ENCODE measurements at places on chromosomes 5 and 9. TPM values are rescaled to one million over a fixed set of nuclear protein-coding genes. Genes with fewer than 3 reads are reported as not detected.

DNA sequence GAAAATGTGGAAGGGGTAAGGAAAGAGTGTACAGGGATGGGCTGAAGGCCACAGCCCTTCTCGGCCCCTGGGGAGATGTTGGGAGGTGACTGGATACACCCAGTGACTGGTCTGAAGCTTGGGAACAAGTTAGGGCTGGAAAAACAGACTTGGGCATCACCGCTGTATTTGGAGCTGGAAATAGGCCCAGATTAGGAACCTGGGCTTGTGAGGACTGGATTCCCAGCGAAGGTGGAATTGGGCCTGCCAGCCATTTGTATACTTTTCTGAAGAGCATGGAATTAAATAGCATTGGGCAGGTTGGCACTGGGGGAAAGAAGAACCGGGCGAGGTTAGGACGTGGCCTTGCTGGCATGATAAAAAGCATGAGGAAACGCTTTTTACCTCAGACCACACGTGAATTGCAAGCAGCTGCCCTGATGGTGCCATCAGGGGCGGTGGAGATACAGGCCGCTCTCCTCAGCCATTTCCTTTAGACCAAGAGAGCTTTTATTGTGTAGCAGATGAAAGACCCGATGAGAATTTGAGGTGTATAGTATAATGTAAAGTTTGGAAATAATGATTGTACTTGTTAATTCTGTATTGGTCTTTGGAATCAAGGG is 37.8 kb downstream of the OTULIN start:
- DNase-seq: no peak

KIAA0825 gene
- 0.46 TPM for polyA plus RNA-seq

DNA sequence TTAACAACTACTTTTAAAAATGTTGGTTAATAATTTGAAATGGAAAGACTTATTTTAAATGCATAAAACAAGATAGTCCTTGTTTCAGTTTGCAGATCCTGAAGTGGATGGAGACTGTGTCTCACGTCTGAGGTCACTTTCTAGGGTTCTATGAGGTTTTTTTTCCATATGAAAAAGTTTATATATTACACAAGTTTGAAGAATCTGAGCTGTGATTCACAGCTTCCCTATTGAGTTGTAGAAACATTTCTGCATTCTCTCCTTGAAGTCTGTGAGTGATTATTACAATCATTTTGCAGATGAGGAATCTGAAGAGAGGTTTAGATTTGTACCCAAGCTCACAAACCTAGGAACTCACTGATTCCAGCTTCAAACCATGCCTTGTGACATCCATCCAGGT is 442.5 kb upstream of the KLF4 start:
- no peak for DNase-seq

TMC1 gene
- not detected for polyA plus RNA-seq

- DNase-seq: no peak
Observed at GRCh38 chr5:157076558-157076957, 17.6 kb upstream of the HAVCR1 start.

GPR21 gene
- polyA plus RNA-seq: not detected

LCN2 gene
- polyA plus RNA-seq: 79.8 TPM

DNA sequence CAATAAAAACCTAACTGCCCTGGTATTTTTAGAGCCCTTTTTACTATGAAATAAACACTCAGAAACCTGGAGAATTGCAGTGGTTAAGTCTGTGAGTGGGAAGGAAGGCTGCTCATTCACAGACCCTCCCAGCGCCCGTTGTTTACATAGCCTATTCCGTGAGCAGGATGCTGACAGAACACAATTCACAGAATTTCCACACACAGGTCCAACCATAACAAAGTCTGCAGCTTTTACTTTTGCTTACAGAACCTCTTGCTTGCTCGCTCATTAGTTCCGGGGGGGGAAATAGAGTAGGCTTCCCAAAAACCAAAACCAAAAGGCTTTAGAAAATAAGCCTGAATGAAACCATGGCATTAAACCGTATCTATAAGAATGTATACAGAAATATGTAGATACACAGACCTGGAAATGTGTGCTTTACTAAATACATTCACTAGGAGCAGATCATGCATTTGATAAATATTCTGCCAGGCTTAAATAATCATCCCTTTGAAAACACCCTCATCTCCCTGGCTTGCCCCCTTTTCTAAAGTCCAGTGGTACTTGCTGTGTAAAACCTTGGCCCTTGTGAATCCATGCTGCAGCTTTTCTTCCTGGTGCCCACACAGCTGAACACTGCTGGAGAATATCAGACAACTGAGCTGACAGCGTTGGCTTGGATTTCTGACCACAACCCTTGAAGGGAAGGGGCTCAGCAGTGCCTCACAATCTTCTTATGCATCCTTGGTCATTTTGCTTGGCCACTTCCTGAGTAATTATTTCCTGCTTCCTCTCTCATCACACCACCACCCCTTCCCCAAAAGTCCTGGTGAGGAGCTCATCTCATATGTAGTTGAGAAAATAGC is 128.0 kb downstream of the FANCC start:
- DNase-seq: peak; percentile 71

DNA sequence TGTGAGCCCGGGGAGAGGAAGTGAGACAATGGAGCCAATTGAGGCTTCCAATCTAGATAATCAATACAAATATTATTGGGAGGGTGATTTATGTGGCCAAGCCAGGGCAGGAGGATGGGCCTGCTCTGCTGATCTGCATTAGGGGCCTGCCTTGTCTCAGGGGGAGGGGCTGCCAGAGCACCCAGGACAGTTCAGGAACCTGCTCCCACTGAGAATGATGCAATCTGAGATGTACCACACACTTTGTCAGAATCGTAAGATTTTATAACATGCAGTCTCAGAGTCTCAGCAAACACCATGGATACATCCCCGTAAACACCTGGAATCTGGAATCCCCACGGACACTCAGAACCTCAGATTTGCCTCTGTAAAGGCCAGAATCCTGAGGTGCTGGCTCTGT is 19.3 kb downstream of the FGF18 start:
- no peak for DNase-seq

DNA sequence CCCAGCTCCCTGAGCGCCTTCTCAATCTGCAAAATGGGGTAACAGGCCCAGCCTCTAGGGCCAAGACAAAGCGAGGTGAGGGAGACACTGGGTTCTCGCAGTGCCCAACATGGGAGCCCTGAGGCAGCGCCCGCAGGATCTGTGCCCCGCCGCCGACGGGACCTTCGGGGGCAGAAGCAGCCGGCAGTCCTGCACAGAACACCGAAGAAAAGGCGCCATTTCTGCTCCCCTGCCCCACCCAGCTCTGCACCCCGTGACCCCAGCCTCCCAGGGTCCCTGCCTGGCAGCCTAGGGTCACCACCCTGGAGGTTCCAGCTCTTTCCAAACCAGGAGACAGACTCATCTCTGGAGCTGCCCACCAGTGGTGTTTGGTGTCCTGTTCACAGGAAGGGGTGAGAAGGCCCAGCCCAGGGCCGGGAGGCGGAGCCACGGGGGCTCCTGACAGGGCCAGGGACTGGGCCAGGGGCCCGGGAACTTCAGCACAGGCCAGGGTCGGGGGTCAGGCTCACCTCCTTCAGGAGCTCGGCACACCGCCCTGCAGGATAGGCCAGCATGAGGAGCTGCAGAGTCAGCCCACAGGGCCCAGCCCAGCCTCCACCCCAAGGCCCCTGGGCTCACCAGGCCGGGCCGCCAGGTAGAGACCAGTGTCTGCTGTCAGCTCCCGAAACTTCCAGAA is 3.3 kb downstream of the LCN8 start:
- DNase-seq: no peak

- peak; percentile 70 for DNase-seq
Observed at GRCh38 chr5:147857302-147858129, 21.0 kb upstream of the SCGB3A2 start.

GRCh38 chr5:43773478-43773844 is 170.5 kb downstream of the NNT start:
- DNase-seq: no peak

SOHLH1 gene
- polyA plus RNA-seq: not detected

DNA sequence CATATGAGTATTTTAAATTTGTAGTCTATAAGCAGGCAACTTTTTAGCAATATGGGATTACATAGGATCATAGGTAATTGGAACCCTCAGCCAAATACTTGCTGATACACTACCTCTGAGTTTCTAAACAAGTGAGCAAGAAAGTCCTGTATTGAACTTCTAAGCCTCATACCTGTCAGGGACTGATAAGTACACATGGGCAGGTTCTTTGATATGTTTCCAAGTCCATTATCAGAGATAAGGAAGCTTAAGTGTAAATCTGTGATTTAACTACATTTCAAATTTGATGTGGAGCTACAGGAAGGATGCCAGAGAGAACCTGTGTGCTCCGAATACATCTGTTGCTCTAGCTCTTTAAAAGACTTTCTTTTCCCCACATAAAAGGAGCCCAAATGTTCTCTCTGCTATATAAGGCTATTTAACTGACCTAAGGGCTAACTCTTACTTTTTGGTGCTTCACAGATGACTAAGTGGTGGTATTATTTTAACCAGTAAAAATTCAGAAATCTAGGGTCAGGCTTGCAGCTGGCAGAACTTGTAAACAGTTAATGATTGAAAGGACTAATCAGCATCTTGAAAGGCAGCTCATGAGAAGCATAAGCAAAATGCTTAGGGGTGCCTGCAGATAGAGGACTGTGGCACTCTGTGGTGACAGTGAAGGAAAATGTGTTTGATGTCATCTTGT is 228.6 kb downstream of the NR3C1 start:
- no peak for DNase-seq

DNA sequence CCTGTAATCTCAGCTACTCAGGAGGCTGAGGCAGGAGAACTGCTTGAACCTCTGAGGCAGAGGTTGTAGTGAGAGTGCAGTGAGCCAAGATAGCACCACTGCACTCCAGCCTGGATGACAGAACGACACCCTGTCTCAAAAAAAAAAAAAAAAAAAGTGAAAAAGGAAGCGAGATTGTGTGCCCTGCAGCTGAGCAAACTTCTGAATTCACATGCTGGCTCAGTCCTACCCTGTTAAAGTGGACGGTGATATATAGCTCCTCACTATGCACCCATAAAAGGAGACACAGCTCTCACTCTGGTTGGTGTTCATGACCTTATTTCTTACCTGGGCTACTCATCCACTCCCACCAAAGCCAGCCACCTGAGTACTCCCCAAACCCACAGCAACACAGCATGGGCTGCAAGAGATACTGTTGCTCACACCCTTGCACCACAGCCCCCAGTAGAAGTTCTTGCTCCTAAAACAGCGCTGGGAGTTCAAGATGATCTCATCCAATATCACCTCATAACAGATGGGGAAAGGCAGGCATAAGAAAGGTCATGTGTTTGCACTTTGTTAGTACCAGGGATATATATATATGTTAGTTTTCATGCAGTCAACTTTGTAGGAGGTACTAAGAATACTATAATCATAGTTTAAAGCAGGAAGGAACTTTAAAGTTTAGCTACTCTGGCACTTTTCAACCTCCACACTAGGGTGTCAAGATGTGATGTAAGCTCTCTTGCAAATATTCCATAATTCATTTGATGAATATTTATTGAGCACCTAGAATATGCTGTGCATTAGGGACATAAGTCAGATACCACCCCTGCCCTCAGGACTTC is 4.0 kb downstream of the TTLL11 start:
- DNase-seq: no peak

DNA sequence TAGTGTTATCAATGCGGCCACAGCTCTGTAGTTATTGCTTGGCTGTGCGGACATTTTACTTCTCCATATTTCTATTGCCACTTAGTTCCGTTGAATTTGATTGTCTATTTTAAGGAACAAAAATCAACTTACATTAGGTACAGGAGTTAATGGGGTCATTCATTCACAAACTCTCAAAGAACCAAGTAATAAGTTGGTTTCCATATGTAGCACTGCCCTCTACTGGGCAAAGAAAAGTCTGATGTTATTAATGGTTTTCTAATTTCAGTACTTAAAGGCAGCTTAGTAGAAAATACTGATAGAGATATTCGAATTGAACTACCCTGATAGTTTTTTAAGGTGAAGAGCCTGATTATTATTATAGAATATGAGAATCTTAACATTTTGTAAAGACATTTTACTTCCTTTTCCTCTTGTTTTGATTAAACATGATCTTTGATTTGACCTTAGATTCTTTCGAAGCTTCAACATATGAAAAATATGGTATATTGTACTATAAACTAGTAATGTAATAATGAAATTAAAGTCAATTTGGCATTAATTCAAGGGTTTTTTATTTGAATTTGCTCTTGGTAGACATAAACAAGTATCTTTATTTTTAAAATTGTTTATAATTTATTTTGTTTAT is 119.5 kb upstream of the CTNND2 start:
- DNase-seq: no peak

GRCh38 chr9:4943346-4943745 is 41.7 kb upstream of the JAK2 start:
- DNase-seq: no peak

ADGRD2 gene
- polyA plus RNA-seq: not detected

GRCh38 chr9:124771867-124772679 is 962 bp upstream of the NR6A1 start:
- DNase-seq: no peak

IL7R gene
- polyA plus RNA-seq: 1.8 TPM

- DNase-seq: no peak
Observed at GRCh38 chr9:122202111-122202510, 26.6 kb downstream of the LHX6 start.

DNA sequence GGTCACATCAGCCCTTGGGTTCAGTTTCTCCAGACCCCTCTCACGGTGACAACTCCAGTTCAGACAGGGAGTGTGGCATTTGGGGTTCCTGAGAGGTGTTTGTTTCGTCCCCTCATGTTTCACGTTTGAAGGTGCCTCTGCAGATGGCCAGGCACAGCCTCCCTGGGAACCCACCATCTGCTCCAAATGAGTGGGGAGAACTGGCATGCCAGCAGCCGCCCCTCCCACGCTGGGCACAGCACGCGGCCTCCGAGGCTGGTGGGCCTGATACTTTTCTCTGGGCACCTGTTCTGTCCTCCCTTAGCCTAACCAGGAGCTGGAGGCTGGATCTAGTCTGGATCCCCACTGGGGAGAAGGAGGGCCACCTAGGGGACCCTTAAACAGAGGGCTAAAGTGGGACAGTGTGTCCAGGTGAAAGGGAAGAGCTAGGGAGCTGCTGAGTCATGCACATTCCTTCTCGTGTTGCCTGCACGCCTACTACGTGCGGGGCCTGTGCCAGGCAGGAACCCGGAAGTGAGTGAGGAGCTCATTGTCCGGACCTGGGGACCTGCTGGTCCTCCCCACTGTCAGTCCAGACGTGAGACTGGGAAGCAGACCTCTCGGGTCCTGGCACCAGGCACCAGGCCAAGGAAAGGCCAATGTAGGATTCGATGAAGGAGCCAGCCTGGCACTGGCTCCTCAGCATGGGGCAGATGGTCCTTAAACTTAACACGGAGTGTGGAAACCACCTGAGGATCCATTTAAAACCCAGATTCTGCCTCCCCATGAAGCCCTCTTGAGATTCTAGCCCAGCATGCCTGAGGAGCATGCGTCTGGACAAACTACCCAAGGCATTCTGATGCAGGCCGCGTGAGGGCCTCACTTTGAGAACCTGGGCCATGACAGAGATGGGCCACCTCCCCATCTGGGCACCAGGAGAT is 11.7 kb downstream of the DNM1 start:
- DNase-seq: no peak

GRCh38 chr5:141944076-141944475 is 13.9 kb downstream of the PCDH12 start:
- no peak for DNase-seq

PCDHA9 gene
- not detected for polyA plus RNA-seq

Data from sigmoid colon (tissue), 7 donors.